GM04504 (cell line): ENCODE measurements at places on chromosomes 4 and X.

DNA sequence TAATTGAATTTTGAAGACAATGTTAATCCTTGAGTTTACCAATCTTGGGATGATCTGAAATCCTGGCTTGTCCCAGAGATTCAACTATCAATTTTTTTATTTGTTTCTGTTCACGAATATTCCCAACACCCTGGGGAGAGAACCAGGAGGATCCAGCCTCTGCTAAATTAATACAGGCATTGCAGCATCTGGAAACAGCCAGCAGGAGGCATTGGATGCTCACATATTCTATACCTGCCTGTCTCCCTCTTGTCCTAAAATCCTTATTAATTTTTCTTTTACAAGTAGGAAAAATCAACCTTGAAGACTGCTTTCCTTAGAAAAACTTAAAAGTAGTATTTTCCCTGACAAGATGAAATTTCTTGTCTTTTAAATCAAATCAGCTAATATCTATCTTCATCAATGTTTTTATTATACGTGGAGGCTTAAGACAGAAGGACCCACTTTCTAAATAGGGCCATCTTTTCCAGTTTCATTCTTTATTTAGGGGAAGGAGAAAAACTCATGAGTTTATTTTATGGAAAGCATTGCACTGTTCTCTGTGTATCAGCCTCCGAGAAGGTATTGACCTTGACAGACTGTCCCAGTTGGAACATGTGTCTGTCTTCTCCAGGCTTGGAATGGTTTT lies 102.4 kb downstream of the CLNK start:
- DNase-seq = no peak

- DNase-seq = no peak
These were observed 956 bp downstream of the TMEM154 start for GRCh38 chr4:152678841-152679240.

GRCh38 chrX:130120321-130120731 lies 10.0 kb upstream of the ELF4 start:
- DNase-seq = no peak

DNA sequence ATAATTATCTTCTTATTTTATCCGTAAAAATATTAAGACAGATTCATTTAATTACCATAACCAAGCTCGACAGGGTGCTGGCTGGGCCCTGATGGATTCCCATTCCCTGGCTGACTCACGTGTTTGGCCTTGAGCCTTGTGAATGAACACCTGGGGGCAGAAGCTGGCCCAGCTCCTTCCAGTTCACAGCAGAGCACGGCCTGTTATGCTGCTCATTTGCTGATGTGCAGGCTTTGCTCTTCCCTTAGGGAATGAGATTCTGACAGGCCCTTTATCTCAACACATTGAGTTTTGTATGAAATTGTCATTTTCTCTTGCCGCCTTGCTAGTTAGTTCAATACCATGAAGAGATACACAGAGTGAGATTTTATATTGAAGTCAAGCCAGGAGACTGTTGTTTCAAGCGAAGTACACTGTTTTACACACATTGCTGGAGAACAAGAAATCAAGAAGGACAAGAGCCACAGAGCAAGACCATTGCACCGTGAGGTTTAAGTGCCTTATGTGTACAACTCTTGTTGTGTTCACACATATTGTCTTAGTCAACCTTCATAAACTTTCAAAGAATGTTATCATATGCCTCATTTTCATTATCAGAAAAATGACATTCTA lies 1583.3 kb downstream of the STIM2 start:
- DNase-seq = no peak

DNA sequence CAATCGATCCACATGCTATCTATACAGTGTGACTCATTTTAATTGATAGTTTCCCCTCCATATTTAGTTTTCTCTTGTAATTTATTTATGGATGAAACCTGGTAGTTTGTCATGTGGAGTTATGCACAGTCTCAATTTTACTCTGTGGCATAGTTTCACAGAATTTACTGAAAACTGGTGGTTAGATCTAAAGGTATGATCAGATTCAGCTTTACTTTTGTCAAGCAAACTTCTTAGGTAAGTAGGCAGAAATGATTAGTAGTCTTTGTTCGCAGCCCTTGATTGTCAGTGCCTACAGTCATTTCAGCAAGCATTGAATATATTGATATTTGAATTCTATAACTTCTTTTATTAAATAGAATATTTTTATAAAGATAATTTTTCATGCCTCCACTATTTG lies 2.5 kb downstream of the ADD1 start:
- DNase-seq = no peak

DNA sequence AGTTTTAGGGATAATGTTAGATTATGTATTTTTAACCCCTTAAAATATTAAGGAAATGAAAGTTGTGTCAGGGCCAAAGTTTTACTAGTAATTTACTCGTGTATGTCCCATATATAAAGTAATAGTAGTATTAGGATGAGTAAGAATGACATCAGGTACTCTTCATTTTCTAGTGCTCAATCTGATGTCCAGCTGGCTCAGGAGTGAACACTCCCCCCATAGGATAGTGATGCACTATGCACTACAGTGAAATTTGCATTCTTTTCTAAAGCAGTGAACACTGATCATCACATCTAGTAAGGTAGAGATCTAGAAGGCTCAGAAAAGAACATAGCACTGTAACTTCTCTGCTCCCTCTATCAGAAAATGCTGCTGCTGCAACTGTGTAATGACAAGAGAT lies 409.7 kb downstream of the GLUD2 start:
- DNase-seq = no peak

DNA sequence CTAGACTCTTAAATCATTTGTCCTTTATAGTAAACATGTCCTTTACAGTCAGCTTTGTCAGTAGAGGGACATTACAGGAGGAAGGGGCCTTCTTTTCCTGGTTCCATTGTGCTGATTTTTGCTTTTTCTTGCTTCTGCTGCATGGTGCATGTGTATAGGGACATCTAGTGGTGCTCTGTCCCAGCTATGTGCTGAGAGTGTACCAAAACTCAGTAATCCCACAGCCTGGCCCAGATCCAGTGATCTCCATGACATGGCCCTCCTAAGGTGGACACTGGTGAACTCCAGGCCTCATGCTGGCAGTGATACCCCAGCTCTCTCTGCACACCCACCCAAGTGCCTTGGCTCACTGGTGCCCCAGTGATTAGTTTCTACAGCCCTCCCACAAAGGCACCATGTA lies 45.2 kb downstream of the MAGEB17 start:
- DNase-seq = no peak

DNA sequence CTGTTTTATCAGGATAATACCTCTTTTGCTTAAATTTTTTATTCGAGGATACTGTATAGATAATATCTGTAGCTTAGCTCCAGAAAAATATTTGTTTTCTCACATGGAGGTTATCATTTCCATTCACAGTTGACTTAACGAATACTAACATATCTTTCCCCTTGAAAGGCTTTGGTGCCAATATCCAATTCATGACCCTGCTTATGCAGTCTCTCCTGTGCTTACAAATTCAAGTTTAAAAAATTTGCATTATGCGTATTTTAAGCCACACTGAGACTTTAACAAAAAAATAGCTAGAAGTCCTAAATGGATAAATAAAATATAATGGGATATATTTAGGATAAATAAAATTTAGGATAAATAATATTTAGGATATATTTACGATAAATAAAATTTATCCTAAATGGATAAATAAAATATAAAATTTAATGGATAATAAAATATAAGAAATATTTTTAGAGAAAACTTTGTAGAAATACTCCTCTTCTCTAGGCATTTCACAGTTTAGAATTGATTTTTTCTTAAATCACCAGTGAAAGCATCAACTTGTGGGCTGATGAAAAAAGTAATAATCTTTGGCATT lies 22.5 kb downstream of the GUCY1B1 start:
- DNase-seq = no peak

- no peak for DNase-seq
These were observed 36.6 kb downstream of the PHF8 start for GRCh38 chrX:54007682-54008081.

GRCh38 chr4:8384397-8385060 lies 56.0 kb downstream of the ACOX3 start:
- DNase-seq = no peak

GRCh38 chr4:109315818-109316217 lies 13.4 kb upstream of the COL25A1 start:
- DNase-seq = no peak

DNA sequence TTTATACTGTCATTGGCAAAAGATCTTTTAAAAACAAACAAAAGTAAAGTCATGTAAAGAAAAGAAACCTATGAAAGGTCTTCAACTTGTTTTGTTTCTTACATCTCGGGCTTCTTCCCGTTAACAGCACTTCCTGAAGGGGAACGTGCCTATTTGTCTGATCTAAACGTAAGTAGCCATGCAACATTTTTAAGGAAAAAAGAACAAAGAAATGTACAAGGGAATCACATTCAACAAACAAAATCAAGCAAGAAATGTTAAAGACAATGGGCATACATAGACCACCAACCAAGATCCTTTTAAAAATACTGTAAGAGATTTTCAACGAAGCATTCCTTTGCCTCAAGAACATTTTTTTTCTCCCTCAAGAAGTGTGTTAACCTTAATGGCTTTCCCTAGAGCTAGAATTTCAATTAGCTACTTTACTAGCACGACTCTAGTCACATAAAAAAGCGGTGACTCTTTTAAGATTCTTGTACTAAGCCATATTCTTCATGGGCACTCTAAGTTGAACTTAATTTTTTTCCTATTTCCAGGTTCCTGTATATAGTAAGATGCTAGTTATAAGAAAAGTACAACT lies 112.0 kb upstream of the TTC29 start:
- DNase-seq = no peak

- peak; percentile 84 for DNase-seq
These were observed 58.9 kb downstream of the PLAC1 start for GRCh38 chrX:134599184-134599914.

GRCh38 chr4:17809667-17810066 lies 890 bp downstream of the DCAF16 start:
- DNase-seq = no peak

GRCh38 chrX:46965125-46965758 lies 53.0 kb downstream of the JADE3 start:
- DNase-seq = no peak

- no peak for DNase-seq
These were observed 29.0 kb downstream of the LRBA start for GRCh38 chr4:150986085-150986484.

- DNase-seq = no peak
These were observed 1052.6 kb downstream of the ADGRL3 start for GRCh38 chr4:62252728-62253127.

GRCh38 chr4:1746265-1746691 lies 25.0 kb downstream of the TACC3 start:
- DNase-seq = no peak

GRCh38 chr4:153616006-153616555 lies 68.0 kb upstream of the TLR2 start:
- no peak for DNase-seq

GRCh38 chrX:133542476-133542875 lies 127.2 kb upstream of the GPC4 start:
- DNase-seq = no peak

- DNase-seq = no peak
These were observed 27.0 kb upstream of the RAB28 start for GRCh38 chr4:13511101-13511500.

DNA sequence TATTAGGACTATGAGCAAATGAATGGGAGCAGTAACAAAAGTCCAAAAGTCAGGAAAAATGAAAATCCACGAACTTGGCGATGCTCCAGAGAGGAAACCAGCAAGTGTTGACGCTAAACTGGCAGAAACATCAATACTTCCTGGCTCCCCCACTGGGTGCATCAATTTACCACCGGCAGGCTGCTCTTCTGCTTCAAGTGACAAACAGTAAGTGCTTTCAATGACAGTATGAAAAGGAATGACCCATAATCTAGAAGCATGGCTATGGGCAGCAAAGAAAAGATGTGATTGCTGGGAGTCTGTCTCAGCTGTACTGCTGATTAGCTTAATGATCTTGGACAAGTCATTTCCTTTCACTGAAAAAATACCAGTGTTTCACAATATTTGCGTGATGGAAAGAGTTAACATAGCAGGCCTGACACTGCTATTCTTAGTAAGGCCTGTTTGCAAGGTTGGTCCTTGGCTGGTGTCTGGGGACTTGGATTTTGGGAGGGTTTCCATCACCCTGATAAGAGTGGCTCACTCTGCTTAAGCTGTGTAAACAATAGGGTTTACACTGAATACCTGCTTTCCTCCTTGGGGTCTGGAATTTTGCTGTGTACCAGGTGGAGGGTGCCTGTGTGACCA lies 8.7 kb downstream of the ATP11C start:
- DNase-seq = no peak

DNA sequence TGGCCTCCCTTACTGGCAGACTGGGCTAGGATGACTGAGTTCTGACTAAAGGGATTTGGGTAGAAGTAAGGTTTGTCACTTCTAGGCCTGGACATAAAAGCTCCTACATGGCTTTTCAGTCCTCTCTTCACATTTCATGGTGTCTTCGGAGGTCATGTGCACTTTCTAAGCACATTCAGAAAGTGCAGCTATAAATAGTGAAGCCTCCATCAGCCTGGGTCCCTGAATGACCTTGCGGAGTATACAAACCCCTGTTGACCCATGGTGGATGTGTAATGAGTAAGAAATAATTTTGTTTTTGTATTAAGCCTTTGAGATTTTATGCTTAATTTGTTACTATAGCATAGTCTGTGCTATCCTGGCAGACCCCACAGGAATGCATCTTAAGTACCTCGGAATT lies 154.0 kb downstream of the STOX2 start:
- no peak for DNase-seq

- DNase-seq = no peak
These were observed 1.2 kb downstream of the DCAF4L1 start for GRCh38 chr4:41982716-41983115.

- DNase-seq = no peak
These were observed 4.7 kb upstream of the ZNF518B start for GRCh38 chr4:10461850-10462400.

DNA sequence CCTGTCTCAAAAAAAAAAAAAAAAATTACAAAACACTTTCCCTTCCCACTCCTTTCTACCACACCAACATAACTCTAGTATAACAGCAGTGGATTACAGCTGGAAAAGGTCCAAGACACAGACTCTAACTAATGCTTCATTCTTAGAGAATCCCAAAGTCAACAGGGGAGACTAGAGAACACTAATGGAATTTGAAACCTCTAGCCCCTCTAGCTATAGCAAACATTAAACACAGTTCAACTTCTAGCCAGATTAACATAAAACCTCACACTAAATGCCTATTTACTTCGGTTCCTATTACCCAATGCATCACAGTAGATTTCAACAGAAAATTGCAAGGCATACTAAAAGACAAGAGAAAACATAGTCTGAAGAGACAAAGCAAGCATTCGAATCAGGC lies 10.5 kb upstream of the DHX15 start:
- no peak for DNase-seq

GRCh38 chrX:135112096-135112729 lies 8.1 kb downstream of the ETDB start:
- no peak for DNase-seq
